Daoy (cell line): ENCODE measurements at places on chromosomes 3 and 15. TPM values are rescaled to one million over a fixed set of nuclear protein-coding genes. Genes with fewer than 3 reads are reported as not detected.

GOLGA8K gene
- total RNA-seq = 0.51 TPM in 1 of 2 replicates, not detected in the other

GRCh38 chr3:103712320-103713008 lies 1277.6 kb downstream of the ZPLD1 start:
- DNase-seq = no peak

- DNase-seq = no peak
Measured at GRCh38 chr3:5731100-5731499, 543.6 kb downstream of the EDEM1 start.

GRCh38 chr15:52162260-52162659 lies 28.9 kb downstream of the GNB5 start:
- no peak for DNase-seq

DNA sequence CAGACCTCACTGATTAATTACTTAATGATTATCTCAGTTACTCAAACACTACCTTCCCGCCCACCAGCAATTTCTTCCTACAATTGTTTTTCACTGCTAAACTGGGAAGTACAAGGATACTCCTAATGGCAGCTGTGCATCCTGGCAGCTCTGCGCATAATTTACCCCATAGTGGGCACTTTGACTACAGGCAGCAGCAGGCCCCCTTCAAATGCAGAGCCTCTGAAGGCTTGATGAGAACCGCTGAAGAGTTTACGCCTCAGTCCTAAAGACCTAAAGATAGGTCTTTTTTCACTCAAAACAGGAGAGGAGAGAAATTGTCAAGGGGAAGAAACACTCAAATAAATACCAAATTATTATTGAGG lies 10.7 kb downstream of the CCDC32 start:
- no peak for DNase-seq

GRCh38 chr3:59246719-59247401 lies 197.0 kb upstream of the CFAP20DC start:
- DNase-seq = no peak

DNA sequence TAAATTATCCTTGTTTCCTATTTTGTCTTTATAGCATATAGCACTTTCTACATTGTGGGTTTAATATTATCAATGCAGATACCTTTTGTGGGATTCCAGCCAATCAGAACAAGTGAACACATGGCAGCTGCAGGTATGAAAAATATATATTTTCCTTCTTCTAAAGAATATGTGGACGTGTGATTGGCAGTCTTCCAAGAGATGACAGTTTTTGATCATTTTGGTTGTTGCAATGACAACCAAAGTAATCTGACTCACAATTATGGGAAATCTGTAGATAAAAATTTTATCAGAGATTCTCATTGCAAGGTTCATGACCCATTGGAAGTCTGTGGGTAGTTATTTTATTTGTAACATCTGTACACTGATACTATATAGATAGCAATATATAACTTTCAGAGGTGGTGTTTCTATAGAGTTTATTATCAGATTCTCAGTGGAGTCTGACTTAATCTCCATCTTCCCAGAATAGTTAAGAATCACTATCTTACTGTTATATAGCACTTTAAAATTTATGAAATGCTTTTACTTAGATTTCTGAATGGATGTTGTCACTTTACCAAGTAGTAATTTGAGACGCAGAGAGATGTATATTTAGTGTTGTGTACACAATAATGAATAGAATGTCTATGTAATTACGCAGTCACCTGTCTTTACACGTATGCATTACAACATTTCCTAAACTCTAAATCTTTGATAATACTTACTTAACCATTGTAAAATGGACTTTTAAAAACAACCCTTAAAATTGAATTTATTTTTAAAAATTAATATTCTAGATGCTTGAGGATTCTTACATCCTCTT lies 82.5 kb downstream of the STT3B start:
- no peak for DNase-seq

- no peak for DNase-seq
Measured at GRCh38 chr3:48928679-48929078, 10.0 kb downstream of the ARIH2 start.

- DNase-seq = no peak
Measured at GRCh38 chr15:38647683-38648082, 83.1 kb upstream of the RASGRP1 start.

GRCh38 chr15:85860394-85861161 lies 65.9 kb upstream of the KLHL25 start:
- DNase-seq = no peak

- DNase-seq = no peak
Measured at GRCh38 chr15:88803241-88803919, at the start of gene ACAN. Gene ACAN (plus strand): TSS chr15:88803436. CDS start chr15:88836207, 32,771 bp downstream.

DNA sequence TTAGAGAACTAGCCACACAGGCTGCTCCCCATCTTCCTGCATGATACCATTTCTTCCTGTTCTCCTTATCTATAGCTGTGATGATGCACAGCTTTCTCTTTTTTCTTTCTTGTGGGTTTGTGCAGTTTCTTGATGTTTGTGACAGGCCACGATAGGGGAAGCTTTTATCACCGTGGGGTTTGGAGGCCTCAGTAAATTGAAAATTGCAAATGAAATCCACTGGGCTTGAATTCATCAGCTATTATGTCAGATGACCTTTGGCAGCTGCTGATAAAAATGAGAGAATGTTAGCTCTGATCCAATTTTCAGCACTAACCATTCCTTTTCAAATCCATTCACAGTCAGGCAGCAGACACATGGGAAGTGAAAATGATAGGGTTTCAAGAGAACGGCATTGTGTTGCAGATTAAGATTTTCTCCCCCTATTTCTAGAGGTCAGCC lies 176.9 kb upstream of the SOX2 start:
- DNase-seq = no peak

GRCh38 chr3:150184426-150185071 lies 213.9 kb upstream of the PFN2 start:
- no peak for DNase-seq

DNA sequence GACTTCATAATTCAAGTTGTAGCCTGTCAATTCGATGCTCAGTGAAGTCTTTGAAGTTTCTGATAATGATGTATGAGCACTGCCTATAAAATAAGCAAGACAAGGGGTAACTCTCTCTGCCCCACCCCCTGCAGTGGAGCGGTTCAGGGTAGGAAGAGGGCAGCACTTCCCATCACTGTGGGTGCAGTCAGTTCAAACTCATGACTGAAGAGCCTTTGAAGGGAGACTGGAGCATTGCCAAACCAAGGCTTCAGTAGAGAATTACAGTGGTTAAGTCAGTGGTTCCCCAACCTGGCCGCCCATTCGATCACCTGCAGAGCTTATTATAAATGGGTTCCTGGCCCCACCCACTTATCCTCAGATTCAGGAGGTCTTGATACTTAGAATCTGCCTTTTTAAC lies 190.6 kb downstream of the SHQ1 start:
- DNase-seq = peak; percentile 75
